ENCODE measurements at places on chromosomes 2 and 18.

GRCh38 chr2:47767497-47767844 lies 15.5 kb upstream of the MSH6 start:
- DNase-seq = no peak

DNA sequence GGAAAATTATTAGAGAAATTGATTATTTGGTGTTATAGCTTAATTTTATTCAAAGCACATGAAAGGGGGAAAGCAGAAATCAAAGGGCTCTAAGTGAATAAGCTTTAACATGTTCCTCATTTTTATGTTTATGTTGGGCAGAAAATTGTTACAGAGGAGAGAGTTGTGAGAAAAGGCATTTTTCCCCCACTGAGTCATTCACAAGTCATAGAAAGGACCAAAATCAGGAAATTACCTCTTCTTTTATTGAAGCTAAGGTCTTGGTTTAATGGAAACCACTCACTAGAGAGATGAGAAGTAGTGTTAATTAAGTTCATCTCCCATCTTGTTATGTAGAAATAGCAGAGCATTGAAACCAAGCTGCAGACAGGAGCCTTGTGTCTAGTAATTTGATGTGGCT lies 175.3 kb upstream of the THUMPD2 start:
- no peak for DNase-seq

- DNase-seq = no peak
These were observed 66.8 kb downstream of the GBX2 start for GRCh38 chr2:236101311-236101950.

DNA sequence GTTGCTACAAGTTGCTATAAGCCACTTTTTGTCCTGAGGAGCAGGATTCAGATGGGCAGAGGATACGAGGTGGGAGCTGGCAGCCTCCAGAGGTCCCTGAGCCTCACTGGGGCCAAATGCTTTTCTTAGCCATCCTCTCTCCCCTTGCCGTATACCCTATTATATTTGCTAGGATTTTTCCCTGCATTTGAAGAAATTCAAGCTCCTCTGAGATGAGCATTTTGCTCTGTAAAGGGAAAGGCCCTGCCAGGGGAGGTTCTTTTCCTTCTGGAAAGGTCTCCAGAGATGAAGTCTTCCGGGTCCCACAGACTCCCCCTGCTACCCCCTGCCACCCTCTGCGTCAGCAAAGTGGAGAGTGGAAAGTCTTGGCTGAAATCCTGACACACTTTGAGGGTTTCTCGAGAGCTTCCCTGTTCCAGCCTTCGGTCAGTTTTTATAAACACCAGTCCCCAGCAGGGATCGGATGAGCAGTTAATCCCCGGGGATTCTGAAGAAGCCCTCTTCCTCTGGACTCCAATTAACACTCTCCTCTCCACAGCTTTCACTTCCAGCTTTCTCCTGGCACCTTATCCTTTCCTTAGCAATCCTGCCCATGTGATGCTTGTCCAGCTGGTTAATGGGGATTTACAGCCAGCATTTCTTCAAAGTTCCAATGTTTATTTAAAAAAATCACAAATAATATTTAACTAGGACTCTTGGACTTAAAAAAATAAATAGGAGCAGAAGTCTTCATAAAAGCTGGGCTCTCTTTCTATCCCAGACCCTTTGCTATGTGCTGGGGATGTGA lies 13.1 kb downstream of the CYRIA start:
- no peak for DNase-seq

- no peak for DNase-seq
These were observed 434.5 kb upstream of the KLHL29 start for GRCh38 chr2:22950431-22950830.

GRCh38 chr18:2049986-2050385 lies 521.3 kb downstream of the METTL4 start:
- DNase-seq = no peak

DNA sequence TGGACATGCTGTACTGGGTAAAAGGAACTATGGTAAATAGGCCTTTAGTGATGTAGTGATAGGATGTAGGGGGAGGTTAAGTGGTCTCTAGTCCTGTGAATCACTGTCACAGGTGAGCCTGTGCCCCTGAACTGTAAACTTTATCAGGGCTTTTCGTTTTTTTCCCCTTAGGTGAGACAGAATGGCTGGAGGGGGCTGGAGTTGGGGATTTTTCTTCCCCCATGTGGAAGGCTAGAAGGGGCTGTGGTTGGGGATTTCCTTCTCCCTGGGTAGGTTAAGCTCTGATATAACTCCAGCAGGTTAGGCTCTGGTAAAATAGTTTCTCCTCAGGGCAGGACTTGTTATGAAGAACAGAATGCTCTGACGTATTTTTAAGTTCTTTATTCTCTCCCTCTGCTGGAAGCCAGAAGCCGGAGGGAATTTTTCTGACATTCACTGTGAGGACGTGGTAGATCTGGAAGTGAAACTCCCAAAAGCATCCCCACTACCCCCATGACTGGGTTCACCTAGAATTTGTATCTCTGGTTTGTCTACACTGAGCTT lies 28.5 kb downstream of the PIKFYVE start:
- no peak for DNase-seq

DNA sequence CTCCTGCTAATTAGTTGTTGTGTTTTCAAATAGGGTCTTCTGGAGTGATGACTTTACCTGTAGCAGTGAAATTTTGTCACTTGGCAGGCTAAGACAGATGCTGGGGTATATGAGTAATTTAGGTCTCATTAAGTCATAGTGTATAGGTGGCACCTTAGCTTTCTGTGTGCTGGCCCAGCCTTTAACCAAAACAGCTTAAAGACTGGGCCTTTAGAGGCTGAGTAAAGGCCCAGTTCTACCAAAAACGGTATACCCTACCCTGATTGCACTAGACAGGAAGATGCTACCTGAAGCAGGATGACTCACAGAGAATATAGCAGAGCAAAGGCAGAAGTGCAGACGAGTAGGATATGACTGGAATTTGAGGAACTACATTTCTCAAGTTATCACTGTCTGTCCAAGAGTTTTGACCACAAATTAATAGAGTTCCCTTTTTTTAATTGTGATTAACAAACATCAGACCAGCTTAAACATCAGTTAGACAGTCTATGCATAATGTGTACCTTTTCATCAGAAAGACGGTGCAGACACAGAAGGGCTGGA lies 337.9 kb upstream of the SALL3 start:
- DNase-seq = no peak

- DNase-seq = no peak
These were observed 7.9 kb upstream of the NABP1 start for GRCh38 chr2:191670076-191670475.

- DNase-seq = no peak
These were observed 119.1 kb upstream of the STPG4 start for GRCh38 chr2:47274054-47274782.

DNA sequence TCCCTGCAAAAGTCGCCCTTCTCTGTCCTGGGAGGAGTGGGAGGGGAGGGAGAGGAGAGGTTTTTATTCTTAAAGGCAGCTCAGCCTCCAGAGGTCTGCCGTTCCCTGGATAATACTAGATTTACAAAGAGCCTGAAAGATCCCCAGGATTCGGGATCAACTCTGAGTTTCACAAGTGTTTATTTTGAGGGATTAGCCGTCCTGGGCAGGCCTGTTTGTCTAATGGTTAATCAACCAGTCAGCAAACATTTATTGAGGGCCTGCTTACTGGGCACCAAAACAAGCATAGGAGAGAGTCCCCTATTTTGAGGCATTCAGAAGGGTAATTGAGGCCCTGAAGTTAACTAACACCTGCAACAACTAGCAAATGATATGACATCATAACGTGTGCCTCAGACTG lies 152.6 kb upstream of the SLC1A4 start:
- DNase-seq = no peak

DNA sequence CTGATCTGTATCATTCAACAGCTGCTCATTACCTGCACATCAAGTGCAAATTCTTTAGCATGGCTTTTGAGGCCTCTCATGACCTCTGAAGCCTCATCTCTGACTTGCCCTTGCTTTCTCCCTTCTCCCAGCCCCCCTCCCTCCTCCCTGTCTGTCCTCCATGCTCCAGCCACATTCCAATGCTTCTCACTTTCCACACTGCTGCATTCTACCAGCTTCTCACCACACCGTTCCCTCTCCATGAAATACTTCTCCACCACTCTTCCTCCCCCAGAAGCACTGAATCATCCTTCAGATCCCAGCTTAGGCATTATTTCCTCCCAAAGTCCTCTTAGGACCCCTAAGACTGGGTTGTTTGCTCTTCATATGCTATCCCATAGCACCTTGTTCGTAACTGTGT lies 26.9 kb downstream of the GCG start:
- DNase-seq = no peak

DNA sequence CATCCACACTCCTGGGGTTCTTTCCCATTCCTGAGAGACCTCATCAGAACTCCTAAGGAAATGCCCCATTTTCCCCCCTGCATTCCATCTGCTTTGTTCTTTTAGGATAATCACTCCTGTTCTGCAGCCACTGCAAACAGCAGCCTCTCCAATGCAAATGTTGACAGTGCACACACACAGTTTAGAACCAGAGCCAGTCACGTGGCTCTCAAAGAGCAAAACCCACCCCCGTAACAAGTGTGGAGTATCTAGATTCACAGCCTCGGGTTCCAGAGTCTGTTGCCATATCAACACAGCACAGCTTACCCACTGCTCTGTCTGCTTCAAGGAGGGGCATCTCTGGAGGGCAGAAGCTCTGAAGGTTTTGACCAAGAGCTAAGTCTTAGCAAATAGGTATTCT lies 180.0 kb downstream of the NAPG start:
- no peak for DNase-seq

DNA sequence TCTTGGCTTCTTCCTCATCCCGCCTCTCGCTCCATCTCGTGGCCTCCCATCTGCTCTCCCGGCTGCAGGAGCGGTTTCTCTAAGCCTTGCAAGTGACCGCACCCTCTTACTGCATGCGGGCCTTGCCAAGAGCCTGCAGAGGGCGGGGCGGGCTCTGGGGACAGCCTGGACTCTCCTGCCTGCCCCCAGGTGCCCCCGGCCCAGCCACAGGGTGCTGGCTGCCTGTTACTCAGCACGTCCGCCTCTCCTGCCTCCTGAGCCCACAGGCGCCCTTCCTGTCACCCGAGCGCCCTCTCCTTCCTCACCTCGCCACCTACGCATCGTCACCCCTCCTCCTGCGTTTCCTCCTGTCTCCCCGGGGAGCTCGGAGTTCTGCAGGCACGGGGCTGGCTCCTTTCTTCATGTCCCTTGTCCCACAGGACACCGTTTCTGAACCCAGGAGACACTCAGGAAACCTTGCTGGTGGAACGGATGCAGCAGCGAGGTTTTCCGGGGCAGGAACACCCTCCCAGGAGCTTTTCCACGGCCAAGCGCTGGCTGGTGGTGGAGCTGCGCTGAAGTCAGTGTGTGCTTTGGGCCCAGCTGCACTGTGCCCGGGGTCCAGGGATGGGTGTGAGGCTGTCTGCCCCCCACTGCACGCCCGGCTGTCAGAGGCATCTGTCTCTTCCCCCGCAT lies 28.5 kb downstream of the HPCAL1 start:
- peak; percentile 44 for DNase-seq

GRCh38 chr2:185628985-185629384 lies 109.6 kb upstream of the FSIP2 start:
- no peak for DNase-seq

- DNase-seq = no peak
These were observed 236.5 kb upstream of the SALL3 start for GRCh38 chr18:78743078-78743477.

DNA sequence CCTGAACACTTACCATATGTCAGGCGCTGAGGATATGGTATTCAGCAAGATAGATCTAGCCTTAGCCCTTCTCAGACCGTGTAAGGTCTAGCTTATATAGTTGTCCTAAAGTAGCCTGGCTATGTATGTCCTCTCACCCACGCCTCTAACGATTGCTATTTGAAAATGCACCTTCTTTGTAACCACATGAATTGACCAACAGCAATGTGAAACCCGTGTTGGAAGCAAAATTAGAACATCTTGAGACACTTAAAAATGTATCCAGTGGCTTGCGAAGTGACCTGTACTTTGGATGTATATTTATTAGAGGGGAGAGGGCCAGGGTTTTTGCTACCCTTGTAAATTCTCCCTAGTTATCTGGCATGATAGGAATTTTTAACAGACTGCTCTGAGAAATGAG lies 860.0 kb upstream of the ZEB2 start:
- DNase-seq = no peak

DNA sequence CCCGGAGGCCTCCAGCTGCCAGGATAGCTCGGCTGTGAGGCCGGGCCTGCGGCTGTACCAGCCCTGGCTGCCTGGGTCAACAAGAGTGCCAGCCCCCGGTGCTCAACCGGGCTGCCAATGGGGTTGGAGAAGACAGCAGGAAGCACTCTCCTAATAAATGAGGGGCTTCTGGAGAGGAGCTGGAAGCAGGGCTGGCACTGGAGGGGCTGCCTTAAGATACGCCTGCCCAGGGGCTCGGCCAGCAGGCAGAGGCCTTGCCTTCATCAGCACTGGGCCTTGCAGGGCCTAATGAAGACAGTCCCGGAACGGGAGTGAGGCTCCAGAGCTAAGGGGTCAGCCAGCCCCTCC lies 73.6 kb downstream of the TEX51 start:
- DNase-seq = no peak

DNA sequence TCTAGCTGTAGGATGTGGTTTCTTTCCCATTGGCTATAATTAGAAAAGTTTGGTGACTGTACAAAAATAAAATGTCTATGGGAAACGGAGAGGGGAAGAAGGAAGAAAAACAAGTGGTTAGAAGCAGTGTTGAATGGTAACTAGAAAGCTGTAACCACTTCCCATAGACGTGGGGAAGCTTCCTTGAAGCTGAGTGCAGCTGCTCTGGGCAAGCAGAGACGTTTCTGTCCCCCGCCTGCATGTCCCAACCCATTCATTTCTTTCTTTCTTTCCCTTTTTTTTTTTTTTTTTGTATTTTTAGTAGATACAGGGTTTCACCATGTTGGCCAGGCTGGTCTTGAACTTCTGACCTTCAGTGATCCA lies 367.8 kb upstream of the HS6ST1 start:
- no peak for DNase-seq

- no peak for DNase-seq
These were observed 45.8 kb downstream of the PTPN2 start for GRCh38 chr18:12838178-12838634.

DNA sequence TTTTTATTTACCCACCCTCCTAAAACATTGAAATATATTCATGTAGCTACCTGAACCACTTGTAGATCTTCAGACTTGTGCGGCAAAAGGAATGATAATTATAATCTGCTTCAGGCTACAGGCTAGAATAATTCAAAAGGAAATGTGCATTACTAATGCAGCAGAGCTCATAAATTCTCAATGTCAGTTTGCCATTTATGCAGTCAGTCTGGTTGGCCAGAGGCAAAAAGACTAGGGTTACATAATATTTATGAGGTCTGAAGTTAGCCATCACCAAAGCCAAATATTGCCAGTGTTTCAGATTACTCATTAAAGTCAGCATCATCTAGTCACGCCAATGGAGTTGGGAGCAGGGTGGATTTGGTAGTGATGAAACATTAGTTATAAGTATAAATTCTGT lies 38.9 kb downstream of the METAP1D start:
- DNase-seq = no peak

- DNase-seq = no peak
These were observed 520.1 kb downstream of the DPP10 start for GRCh38 chr2:114962532-114962931.

GRCh38 chr2:109130723-109130995 lies 1.7 kb downstream of the SH3RF3 start:
- DNase-seq = no peak
